Activated naive CD4-positive, alpha-beta T cell treated with anti-CD3 and anti-CD28 coated beads, Interleukin-2, amount 10 ng/mL, durations not matched to agents 7 days and 5 days (primary cell): ENCODE measurements at places on chromosomes 6 and 20.

DNA sequence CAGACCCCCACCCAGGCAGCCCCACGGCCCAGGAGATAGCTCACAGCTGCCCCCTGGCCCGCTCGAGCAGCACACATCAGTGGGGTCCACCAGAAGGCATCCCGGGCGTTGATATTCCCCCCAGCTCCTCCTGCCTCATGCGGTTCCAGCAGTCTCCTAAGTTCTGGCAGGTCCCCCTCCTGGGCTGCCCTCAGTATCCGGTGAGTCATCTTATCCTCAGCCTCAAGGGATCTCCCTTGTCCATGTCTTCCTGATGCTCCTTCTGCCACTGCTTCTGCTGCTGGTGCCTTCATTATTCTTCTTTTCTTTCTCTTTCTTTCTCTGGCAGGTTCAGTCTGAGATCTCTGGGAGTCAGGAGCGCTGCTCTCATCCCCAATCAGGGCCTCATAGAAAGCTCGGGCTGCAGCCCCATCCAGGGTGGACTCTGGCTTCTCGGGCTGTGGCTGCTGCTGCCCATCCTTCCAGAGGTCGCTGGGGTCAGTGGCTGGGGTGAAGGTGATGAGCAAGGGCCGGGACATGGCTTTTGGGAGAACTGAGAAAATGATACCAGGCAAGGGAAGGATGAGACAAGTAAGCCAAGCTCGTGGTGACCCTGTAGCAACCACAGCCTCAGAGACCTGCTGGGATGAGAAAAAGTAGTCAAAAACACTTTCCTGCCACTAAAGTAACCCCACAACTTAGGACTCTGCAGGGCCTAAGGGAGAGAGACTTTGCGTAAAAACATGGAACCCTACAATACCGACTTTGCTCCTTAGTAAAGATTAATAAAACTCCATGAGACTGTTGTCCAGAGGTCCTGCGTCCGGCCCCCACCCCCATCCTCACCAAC is 622 bp downstream of the GPANK1 start:
- peak; percentile 31 for DNase-seq

GRCh38 chr6:75345413-75345812 is 60.8 kb upstream of the TMEM30A start:
- DNase-seq, result no peak

- no peak for DNase-seq
Observed at GRCh38 chr6:84575264-84575663, 189.1 kb downstream of the TBX18 start.

GRCh38 chr6:79928478-79928998 is 18.8 kb downstream of the ELOVL4 start:
- DNase-seq, result no peak

GRCh38 chr20:5586720-5587119 is 163.5 kb upstream of the SHLD1 start:
- DNase-seq, result no peak

DNA sequence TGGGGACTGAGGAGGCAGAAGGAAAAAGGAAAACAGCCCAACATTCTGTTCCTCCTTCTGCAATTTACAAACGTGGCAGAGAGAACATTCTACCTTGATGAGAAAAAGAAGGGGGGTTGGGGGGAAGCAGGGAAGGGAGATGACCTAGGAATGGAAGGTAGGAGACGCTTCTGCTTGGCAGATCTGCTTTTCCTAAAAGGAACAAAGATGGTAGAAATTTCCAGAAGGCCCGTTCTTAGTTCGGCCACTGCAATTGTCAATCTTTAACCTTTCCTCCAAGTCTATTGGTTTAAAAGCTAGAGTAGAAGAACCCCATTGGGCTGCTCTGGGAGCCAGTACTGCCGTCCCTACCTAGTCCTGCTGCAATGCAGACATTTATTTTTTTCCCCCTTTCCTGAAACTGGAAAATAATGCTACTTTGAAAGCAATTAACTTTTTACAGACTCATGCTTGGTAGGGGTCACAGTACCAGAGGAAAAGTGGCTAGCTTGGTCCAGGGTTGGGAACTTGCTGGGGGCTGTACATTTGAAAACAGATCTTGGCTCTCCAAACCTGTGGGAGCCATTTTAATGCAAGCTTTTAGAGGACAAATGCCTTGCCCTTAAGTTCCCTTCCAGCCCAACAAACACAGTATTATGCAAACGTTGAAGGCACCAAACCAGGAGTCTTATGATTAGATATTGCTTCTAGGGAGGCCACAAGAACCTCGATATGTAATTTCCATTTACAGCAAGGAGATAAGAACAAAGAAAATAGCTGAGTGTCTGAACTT is 2.6 kb downstream of the ZMYND8 start:
- no peak for DNase-seq

DNA sequence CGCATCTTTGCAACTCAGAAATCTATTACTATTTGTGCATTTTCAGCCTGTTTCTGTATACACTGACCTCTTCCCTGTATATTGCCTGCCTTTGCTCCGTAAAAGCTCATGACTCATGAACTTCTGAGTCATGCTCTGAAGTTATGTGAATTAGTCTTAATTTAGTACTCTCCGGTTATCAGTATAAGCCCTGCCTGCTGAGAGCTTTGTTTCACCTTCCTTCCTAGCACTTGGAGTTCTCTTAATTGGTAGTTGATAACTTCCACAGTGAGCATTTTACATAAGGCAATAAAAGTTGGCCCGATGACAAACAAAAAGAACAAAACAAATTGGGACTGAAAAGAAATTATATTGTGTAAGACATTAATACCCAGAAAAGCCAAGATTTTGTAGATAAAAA is 231.4 kb downstream of the GJA1 start:
- no peak for DNase-seq

DNA sequence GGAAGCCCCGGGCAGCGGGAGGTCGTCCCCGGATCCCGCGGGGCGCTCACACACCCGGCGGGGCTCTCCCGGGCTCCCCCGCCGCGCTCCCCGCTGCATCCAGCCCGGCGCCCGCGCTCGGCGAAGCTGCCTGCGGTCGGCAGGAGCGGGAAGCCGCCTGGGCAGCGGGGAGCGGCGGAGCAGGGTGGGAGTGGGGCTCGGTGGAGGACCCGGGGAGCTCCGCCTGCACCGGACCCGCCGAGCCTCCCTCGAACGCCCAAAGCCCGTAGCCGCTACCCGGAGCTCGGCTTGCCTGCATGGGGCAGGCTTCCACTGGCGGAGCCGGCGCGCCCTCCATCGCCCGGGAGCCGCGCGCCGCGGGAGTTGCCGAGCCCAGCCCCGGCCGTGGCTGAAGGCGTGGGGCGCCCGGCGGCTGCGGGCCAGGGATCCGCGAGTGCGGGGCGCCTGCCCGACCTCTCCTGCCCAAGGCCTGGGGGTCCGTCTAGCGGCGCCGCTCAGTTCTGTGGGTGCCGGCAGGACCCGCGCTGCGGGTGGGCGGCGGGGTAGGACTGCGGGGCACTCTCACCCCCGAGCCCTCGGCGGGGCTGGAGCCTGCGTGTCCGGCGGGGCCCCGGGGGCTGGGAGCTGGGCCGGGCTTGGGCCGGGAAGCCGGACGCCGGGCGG is 671 bp downstream of the CDH4 start:
- no peak for DNase-seq

DNA sequence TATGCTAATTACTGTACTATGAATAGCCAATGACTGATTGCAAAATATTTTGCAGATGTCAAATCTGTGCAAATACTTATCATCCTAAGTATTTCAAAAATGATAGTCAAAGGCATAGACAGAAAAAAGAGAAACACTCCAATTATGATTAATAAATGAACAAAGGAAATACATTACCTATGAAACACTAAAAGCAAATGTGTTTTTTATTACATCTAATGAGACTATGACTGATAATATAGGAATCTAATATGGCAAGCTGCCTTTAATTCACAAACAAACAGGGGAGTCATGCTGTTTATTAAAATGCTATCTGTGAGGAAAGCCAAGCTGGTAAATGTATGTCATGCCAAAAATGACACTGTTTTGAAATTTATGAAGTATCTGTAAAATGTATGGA is 713.2 kb upstream of the NRSN1 start:
- DNase-seq, result no peak

- no peak for DNase-seq
Observed at GRCh38 chr6:136085370-136086115, 164.6 kb downstream of the MTFR2 start.

GRCh38 chr20:23517719-23518118 is 26.8 kb downstream of the CST8 start:
- DNase-seq, result no peak

DNA sequence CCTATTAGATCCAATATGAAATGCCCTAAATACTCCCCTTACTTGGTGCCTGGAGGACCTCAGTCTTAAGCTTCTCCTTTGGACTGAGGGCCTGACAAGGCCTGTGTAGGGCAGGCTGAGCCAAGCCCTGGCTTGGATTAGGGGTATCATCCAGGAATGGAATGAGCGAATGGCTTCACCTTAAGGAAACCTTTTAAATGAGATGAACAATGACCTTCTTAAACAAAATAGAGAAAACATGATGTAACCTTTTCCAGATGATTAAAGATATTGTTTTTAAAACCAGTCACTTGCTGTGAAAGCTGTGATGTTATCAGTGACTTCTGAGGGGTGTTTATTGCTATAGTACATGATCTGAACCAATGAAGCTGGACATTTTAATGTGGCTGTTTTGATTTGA is 55.5 kb downstream of the TRAF3IP2 start:
- DNase-seq, result no peak

- no peak for DNase-seq
Observed at GRCh38 chr6:4714961-4715501, 61.2 kb upstream of the CDYL start.

GRCh38 chr20:18541741-18542140 is 25.5 kb upstream of the SMIM26 start:
- no peak for DNase-seq

GRCh38 chr6:17938901-17939300 is 48.5 kb downstream of the KIF13A start:
- no peak for DNase-seq

- peak; percentile 37 for DNase-seq
Observed at GRCh38 chr20:25220021-25220730, 24.7 kb downstream of the ENTPD6 start.

- DNase-seq, result no peak
Observed at GRCh38 chr6:26006086-26006939, 43.7 kb downstream of the TRIM38 start.

DNA sequence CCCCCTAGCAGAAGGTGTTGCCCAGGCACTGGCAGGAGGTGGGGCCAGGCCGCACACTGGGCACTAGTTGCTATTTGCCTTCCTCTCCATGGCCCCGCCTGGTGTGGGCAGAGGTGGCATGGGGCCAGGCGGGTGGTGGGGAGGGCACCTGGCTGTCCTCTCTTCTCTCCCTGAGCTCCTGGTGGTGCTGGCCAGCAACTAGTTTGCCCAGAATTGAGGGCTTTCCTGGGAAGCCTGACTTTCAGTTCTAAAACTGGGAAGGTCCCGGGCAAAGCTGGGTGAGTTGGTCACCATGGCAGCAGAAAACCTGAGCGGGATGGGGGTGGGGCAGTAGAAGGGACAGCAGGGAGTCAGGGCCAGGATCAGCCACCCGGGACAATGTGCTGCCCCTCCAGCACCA is 48.2 kb downstream of the RBM38 start:
- no peak for DNase-seq

DNA sequence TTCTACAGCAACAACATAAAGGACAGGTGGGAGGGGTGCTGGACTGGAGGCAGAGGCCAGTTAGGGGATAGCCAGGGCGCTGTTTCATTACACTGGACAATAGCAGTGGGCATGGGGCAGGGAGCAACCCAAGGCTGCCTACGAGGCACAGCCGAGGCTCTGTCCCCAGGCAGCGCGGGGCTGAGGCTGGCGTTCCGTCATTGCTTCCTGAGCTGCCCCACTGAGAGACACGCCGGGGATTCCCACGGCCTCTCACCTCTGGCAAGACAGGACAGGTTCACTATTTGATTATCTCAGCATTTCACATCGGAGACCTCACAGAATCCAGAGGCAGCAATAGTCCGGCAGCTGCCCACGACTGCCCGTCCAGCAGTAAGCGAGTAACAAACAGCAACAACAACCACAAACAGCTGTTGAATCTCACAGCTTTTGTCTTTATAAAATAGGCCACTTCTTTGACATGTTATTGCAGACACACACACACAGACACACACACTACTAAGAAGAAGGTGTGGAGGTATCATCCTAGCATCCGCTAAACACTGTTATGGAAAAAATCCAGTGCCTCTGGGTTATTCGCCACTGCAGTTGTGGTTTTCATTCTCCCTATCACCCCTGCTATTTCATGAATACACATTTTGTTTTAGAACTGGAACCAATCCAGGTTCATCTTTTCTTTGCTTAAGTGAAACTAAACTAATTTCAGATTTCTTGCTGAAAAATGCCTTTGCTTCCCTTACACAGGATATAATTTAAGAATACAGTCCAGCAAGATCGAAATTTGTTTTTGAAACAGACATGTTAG is 19.5 kb downstream of the KIF25 start:
- DNase-seq, result no peak

DNA sequence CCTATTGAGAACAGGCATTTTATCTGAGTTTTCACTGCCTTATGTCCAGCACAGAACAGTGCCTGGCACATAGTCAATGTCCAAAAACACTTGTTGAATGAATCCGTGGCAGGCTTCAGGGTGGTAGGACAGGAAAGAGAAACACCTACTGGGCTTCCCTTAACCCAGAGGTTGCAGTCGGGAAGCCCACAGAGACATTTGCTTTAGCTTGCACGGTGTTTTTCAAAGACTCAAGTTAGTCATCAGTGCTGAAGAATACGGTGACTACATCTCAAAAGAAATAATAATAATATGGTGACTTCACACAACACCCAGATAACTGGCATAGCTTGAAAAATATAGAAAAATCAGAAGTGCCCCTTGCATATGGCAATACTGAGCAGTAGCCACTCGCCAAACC is 160.4 kb downstream of the CD83 start:
- DNase-seq, result no peak

DNA sequence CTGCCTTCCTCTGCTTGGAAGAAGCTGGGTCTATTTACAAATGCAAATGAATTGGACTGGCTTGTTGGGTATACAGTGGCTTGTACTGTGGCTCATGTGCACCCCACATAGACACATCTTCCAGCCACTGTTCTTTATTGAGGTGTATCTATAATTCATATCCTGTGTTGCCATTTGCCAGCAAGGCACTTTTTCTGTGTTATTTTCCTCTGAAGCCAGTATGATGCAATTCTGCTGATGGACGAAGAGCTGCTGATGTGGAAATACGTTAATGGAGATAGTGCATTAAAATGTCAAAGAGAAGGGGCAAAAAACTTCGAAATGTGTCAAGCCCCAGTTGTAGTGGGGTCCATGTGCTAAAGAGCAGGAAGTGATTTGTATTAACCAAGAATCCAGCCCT is 167.5 kb downstream of the TMEM242 start:
- no peak for DNase-seq

DNA sequence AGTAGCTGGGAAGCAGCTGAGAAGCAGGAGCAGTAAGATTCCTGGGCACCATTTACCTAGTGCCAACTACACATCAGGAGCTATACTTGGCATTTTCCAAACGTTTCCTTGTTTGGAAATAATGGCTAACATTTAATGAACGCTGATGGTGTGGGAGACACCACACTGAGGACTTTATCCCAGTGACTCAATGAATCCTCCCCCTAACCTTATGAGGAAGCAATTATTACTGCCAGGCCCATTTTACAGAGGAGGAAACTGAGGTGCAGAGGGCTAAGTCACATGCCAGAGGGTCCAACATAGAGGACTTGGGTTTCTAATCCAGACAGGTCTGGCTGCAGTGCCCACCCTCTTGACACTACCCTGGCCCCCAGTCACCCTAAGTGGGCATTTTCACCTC is 6.1 kb downstream of the PTGIS start:
- no peak for DNase-seq

GRCh38 chr20:62627901-62628612 is 14.2 kb upstream of the SLCO4A1 start:
- no peak for DNase-seq

- DNase-seq, result no peak
Observed at GRCh38 chr6:112357791-112358190, 10.7 kb downstream of the RFPL4B start.

- DNase-seq, result no peak
Observed at GRCh38 chr6:86780923-86781322, 156.4 kb upstream of the HTR1E start.
